ENCODE measurements at places on chromosomes 16 and 17. TPM values are rescaled to one million over a fixed set of nuclear protein-coding genes. Genes with fewer than 3 reads are reported as not detected.

GRCh38 chr17:71970312-71970711, 150.5 kb upstream of the SOX9 start:
- H3K4me1 ChIP-seq = no peaks in the 10 kb centered on the region
- H3K36me3 ChIP-seq = no peaks in the 10 kb centered on the region
- H3K4me3 ChIP-seq = no peak overlapping the region
- no peaks in the 10 kb centered on the region for H3K27me3 ChIP-seq

CRK gene
- polyA plus RNA-seq = 42.9 TPM

GRCh38 chr16:83830769-83831455, 23.1 kb downstream of the HSBP1 start:
- no peak for DNase-seq
- no peaks in the 10 kb centered on the region for H3K4me1 ChIP-seq
- H3K27ac ChIP-seq = no peak overlapping the region
- H3K27me3 ChIP-seq = no peaks in the 10 kb centered on the region
- H3K36me3 ChIP-seq = no peaks in the 10 kb centered on the region
- no peak overlapping the region for H3K4me3 ChIP-seq

- H3K36me3 ChIP-seq = no peaks in the 10 kb centered on the region
- no peak overlapping the region for H3K4me3 ChIP-seq
- DNase-seq = peak; percentile 32
Observed at GRCh38 chr17:59160157-59161025, 4.8 kb downstream of the PRR11 start.

- no peaks in the 10 kb centered on the region for H3K36me3 ChIP-seq
- no peak for DNase-seq
- no peaks in the 10 kb centered on the region for H3K27me3 ChIP-seq
- H3K4me3 ChIP-seq = no peak overlapping the region
- no peak overlapping the region for H3K27ac ChIP-seq
Observed at GRCh38 chr17:70034158-70034557, 40.9 kb upstream of the KCNJ16 start.

DNA sequence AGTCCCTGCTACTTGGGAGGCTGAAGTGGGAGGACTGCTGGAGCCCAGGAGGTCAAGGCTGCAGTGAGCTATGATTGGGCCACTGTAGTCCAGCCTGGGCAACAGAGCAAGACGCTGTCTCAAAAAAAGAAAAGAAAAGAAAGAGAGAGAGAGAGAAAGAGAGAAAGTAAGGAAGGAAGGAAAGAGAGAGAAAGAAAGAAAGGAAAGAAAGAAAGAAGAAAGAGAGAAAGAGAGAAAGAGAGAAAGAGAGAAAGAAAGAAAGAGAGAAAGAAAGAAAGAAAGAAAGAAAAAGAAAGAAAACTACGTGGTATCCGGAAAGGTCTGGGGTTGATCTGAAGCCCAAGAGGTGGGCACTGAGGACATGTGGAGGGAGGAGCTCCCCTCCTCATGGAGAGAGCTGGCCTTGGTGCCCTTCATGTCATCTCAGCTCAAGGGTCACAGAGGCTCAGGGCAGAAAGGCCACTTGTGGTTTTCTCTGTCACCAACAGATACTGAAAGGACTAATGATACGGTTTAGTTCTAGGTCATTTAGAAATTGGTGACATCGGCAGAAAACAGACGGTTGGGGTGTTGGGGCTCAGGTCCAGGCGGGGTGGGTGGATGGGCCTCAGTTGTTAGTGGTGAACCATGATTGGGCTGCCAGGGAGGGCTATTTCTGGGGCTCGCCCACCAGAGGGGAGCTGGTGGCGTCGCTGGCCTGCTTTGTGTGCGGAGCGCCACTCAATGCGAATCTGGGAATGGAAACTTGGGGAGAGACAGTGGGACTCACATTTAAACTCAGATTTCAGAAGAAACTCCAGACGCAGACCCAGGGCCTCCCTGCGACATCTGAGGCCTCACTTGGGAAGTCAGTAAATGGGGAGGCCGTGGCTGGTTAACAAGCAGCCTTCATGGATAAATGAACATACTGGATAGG, 44.6 kb downstream of the FOXL1 start:
- no peaks in the 10 kb centered on the region for H3K4me1 ChIP-seq
- no peak overlapping the region for H3K27ac ChIP-seq
- H3K4me3 ChIP-seq = no peak overlapping the region
- H3K27me3 ChIP-seq = no peaks in the 10 kb centered on the region
- no peak for DNase-seq

Data from small intestine (tissue), 16 donors.